Kidney epithelial cell (primary cell): ENCODE measurements at places on chromosomes 1 and 21. TPM values are rescaled to one million over a fixed set of nuclear protein-coding genes. Genes with fewer than 3 reads are reported as not detected.

The ARMH1 gene
- total RNA-seq: 4.7 TPM in 1 of 2 replicates, not detected in the other

The MRAP gene
- not detected in 2 replicates for total RNA-seq

The TRAF3IP3 gene
- not detected in 2 replicates for total RNA-seq

The PRAMEF15 gene
- not detected in 2 replicates for total RNA-seq

The GPR37L1 gene
- 0.04 and 0.07 TPM in 2 replicates for total RNA-seq

The STIL gene
- total RNA-seq: 4.9 and 5.5 TPM in 2 replicates

The MYOM3 gene
- total RNA-seq: 7.9 and 8.1 TPM in 2 replicates

The OLFML3 gene
- 0.17 and 1.4 TPM in 2 replicates for total RNA-seq

DNA sequence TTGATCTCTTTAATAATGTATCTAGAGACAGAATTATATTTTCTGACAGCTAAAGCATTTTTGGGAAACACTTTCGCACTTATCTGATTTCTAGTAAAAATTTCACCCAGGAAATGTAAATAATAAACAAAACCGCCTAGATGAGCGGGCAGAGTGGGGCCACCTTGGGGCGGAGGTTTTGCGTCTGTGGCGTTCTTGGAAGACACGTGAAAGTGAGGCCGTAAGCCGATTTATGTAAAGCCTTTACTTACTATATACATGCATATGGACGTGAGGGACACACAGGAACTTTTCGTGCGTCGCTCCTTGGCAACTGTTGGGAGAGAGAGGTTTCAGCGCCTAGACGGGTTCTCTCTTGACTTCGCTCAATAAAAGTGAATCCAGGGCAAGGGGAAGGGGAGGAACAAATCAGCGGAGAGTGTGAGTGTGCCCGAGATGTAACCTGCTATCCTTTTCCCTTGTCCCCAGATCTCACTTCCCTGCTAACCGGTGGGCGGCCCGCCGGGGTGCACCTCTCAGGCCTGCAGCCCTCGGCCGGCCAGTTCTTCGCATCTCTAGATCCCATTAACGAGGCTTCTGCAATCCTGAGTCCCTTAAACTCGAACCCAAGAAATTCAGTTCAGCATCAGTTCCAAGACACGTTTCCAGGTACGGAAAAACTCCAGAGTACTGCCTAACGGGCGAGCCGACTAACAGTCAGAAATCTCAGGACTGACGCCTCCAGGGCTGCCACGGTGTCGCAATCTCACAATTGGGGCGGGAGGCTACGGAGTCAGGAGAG is 1.7 kb downstream of the HLX start:
- DNase-seq: no peak

DNA sequence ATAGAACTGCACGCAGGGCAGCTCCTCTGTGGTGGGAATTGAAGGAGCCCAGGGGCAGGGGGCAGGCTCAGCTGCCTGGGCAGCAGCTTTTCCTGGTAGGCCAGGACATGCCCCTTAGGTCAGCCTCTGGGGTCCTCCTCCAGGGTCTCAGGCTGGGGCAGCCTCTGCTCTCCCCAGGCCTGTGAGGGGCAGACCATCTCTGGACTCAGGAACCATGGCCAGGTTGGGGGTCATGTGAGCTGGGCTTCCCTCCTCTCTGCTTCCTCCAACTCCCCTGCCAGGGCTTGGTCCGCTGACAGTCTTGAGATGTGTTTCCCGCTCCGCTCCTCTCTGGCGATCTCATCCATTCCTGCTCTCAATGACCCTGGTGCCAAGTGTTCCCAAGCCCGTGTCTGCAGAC is 5.7 kb downstream of the C1orf210 start:
- no peak for DNase-seq

DNA sequence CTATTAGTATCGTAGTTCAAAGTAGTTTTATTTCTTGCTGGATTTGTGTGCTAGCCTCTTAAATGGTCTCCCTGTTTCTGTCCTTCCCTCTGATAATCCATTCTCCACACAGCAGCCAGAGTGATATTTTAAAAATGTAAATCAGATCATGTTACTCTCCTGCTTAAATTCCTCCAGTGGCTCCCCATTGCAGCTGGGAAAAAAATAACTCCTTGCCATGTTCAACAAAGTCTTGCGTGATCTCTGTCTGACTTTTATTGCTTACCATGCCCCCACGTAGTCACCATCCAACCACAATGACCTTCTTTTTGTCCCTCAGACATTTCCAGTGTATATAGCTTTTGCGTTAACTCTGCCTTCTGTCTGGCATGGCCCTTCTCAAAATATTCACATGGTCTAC is 178.8 kb downstream of the FGGY start:
- no peak for DNase-seq

DNA sequence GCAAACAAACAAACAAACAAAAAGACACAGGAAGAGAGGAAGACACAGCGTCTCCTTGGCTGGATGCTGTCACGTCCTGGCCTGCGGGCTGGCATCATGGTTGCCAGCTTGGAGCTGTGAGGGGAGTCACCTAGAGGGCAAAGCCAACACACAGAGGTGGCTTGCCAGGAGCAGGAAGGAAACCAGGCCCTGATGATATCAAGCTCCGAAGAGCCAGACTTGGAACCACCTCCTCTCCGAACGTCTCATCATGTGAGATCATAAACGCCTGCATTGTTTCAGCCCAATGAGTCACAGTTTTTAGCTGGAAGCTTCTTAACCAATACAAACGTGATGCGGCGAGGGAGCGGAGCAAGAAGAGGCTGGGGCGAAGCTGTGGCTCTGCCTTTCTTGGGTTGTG is 8.7 kb downstream of the PLA2G2D start:
- DNase-seq: no peak

- no peak for DNase-seq
These were observed 3.1 kb downstream of the KCTD3 start for GRCh38 chr1:215569986-215570824.

DNA sequence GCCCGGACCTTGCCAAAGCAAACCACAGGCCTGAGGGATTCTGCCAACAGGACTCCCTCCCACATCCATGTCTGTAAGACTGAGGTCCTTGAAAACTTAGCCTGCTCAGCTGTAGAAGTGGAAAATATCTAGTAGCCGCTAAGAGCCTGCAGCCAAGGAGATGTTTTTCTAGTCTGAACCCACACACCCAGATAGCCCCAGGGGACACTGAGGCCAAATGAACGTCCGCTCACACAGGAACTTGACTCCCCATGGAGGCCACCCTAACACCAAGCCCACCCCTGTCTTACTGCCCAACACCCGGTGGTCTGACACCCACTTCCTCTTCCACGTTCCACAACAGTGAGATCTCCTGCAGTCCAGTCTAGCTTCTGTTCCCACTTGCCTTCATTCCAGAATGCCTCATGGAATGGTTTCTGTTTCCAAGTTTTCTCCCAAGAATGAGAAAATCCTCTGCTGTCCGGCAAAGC is 174.8 kb downstream of the PLPP3 start:
- no peak for DNase-seq

DNA sequence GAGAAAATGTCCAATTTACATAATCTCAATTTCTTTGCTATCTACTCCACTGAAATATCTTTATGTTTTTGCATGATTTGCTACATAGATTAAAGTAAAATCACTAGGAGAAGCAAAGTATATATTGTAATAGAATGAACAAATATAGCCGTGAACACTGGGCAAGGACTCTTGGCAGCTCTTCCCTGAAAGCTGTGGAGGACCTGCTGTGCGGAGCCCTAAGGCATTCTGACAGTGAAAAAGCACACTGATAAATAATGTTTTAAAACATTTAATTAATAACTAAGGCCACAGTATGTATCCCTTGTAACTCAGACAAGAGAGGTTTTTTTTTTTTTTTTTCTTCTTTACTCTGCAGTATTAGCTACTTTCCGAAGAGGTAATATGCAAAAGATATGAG is 256.1 kb upstream of the DPYD start:
- no peak for DNase-seq

- peak; percentile 4 for DNase-seq
These were observed 104.5 kb upstream of the FMN2 start for GRCh38 chr1:239987103-239987745.

DNA sequence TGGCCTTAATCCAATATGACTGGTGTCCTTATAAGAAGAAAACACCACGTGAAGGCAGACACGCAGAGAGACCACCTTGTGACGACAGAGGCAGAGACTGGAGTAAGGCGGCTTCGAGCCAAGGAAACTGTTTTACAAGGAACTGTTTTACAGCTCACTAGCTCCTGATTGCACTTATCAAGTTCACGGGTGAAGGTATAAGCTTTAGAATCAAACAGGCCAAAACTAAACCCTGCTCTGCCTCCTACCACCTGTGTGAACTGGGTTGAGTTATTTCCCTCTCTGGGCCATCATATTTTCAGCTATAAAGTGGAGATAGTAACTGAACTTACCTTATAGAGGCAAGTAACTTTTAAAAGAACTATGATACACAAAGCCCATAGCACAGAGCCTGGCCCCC is 166.9 kb upstream of the NFIA start:
- DNase-seq: no peak

- no peak for DNase-seq
These were observed 36.3 kb upstream of the NFASC start for GRCh38 chr1:204834336-204834735.

GRCh38 chr1:233723387-233723786 is 109.5 kb downstream of the KCNK1 start:
- DNase-seq: no peak

DNA sequence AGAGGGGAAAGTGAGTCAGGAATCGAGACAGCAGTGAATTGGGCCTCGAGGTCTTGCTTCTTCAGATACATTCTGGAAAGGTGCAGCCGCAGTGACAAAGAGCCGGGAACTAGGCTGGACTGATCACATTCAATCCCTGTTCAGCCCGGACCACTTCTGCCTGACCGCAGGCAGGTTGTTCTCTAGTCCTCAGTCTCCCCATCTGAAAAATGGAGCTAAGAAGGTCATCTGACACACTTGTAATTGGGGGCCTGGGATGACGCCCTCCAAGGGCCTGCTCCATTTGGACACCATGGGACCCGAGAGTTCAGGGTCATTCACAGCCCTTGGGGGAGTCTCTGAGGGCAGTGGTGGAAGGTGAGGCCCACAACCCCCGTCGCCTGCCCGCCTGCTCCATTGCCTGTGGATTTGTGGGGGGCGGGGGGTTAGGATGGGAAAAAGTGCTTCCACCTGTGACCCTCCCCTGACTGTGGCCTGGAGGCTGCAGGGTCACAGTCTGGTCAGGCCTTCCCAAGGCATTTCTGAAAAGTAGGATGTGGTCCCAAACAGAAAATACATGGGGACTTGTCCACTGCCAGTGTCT is 87.9 kb upstream of the CSF3R start:
- DNase-seq: no peak

GRCh38 chr1:154971341-154971998 is 923 bp upstream of the SHC1 start:
- no peak for DNase-seq

- no peak for DNase-seq
These were observed 35.4 kb downstream of the CRB1 start for GRCh38 chr1:197303463-197303862.

DNA sequence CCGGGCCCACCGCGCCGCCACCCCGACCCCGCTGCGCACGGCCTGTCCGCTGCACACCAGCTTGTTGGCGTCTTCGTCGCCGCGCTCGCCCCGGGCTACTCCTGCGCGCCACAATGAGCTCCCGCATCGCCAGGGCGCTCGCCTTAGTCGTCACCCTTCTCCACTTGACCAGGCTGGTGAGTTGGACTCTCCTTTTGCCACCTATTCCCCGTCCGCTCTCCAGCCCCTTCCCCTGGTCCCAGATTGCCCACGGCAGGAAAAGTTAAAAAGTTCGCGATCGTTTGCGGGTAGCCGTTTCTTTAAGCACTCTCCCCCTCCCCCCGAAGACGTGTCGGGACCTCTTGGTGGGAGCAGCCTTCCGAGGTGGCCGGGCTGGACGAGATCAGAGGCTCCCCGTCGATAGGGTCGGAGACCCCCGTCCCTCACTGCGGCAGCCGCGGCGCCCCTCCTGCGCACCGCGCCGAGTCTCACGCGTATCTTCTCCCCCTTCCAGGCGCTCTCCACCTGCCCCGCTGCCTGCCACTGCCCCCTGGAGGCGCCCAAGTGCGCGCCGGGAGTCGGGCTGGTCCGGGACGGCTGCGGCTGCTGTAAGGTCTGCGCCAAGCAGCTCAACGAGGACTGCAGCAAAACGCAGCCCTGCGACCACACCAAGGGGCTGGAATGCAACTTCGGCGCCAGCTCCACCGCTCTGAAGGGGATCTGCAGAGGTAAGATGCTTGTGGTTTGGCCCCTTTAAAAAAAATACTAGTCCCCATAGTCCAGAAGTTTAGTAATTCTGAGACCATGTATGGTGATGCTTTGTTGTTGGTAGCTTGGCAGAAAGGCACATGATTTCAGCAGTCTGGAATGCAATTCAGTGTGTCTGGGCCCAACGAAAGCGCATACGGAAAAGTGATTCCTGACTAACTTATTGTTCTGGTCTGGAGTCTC is 576 bp downstream of the CCN1 start:
- DNase-seq: no peak

DNA sequence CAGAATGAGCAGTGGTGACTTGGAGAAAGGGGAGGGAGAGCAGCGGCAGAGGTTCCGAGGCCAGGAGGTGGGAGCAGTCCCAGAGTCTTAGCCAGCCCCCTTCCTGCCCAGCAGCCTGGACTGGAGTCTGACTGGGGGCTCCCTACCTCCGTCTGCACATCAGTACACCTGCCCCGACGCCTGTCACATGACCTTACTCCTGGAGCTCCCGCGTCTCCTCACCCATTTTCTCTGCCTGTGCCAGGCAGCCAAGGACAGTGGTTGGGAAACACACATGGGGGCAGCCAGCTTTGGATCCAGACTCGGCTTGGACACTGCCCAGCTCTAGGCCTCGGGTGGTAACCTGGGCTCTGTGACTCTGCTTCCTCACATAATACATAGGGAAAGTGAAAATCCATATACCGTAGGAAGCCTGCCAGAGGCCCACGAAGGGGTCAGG is 16.9 kb downstream of the ACTRT2 start:
- DNase-seq: no peak

- DNase-seq: no peak
These were observed 94.2 kb downstream of the PRKAB2 start for GRCh38 chr1:147077936-147078605.

- no peak for DNase-seq
These were observed 316.9 kb downstream of the CTH start for GRCh38 chr1:70727886-70728489.

GRCh38 chr1:151585622-151586021 is 26.2 kb upstream of the SNX27 start:
- DNase-seq: peak; percentile 82

- DNase-seq: no peak
These were observed at the start of gene C1orf116 for GRCh38 chr1:207032528-207033017. C1orf116 (minus strand) TSS chr1:207032756; CDS start chr1:207027598, 5,158 bp downstream.

DNA sequence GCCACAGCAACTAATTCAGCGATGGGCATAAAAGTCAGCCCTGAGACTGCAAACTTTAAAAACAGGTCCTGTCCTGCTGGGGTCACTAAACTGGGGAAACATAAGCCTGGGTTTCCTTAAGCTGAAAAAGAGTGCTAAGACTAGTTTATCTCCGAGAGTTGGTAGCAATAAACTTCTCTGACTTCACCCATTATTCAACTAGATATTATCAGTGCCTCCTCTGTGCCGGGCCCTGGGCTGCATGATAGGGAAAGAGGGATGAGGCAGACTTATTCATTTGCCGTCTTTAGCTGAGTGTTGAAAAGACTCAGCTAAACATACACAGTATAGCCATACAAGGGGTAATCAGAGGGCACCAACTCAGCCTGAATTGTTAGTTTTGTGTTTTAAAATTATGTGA is 33.0 kb downstream of the AK2 start:
- DNase-seq: no peak
